SK-MEL-5 (cell line): ENCODE measurements at places on chromosomes 1 and 21.

DNA sequence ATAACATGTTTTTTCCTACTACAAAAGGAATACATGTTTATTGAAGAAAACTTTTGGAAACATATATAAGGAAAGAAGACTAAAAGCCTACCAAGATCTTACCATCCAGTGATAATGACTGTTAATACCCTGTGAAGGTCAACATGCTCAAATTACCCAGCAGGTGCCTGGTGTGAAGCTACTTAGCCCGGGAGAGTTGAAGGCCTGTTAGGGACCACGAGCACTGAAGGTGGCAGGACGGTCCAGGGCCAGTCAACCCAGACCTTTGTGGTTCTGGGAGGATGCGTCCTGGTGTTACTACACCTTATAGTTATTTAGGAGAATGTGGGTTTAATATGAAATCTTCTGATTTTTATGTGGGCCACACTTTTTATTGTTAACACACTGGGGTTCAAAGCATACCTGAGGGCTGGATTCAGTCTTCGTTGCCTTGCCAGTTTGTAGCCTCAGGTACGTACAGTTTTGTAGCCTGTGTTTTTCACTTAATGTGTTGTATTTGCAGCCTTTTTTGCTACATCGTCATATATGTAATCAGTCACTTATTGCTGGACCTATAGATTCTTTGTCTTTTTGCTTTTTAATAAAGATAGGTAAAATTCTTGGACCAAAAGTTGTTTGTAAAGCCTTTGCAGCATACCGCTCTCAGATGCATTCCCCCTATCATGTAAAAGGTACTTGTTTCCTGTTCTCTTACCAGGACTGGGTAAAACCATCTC is 9.8 kb downstream of the ITSN1 start:
- DNase-seq, result no peak

GRCh38 chr1:225921734-225922709 is 2.0 kb downstream of the PYCR2 start:
- no peak for DNase-seq

GRCh38 chr1:93617670-93618499 is 63.8 kb downstream of the BCAR3 start:
- peak; percentile 79 for DNase-seq

DNA sequence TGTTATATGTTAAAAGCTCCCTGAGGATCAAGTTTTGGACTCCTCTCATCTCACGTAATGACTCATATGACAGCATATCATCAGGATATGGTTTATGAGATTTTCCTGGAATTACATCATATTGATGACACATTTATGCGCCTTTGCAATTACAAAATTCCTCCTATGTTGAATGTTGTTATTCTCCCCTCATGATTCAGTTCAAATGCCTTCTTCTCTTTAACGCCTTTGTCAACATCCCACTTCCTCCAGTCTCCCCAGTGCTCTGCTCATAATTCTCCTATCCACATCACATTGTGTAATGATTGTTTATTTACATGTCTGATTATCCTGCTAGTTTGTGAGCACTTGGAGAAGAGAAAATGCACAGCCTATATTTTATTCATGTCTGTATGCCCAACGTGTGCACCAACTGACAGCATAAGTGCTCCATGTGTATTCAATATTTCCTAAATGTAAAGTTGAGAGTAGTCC is 80.9 kb upstream of the BACH1 start:
- DNase-seq, result peak; percentile 64

- DNase-seq, result peak; percentile 60
Measured at GRCh38 chr1:54791880-54792522, 9.1 kb downstream of the TTC22 start.

DNA sequence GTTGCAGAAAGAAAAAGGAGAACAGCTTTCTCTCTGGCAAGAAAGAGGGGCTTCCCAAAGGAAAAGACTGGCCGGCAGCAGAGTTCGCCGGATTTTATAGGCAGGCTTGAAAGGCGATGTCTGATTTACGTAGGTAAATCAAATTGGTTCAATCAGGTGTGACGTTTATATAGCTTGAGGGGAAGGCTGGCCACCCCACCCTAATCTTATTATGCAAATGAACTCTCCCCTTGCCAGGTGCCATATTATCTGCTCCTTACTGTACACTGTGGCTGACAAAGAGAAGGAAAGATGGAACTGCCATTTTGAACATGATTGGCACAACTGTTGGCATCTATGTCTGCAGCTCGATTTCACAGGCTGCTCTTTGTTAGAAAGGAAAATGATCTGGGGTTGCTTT is 16.8 kb upstream of the INTS3 start:
- no peak for DNase-seq

DNA sequence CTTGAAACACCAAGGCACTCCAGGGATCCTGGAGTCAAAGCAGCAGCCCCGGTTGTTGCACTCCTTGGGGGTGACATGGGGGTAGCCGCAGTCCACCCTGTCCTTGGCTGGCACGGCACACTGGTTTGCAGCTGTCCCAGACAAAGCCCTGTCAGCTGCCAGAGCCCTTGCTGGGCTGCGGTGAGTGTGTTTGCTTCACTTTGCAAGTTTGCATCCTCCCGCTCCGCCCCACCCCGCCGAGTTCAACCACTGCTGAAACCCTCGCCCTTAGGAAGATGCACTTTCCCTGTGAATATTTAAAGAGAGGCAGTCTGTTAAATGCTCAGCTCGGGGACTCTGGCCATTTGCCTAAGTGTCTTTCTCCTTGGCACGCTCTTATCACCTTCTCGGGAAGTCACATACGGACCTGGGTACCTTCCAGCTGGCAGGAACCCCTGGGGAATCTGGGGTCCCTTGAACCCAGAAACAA is 1.7 kb downstream of the TFF3 start:
- DNase-seq, result no peak

DNA sequence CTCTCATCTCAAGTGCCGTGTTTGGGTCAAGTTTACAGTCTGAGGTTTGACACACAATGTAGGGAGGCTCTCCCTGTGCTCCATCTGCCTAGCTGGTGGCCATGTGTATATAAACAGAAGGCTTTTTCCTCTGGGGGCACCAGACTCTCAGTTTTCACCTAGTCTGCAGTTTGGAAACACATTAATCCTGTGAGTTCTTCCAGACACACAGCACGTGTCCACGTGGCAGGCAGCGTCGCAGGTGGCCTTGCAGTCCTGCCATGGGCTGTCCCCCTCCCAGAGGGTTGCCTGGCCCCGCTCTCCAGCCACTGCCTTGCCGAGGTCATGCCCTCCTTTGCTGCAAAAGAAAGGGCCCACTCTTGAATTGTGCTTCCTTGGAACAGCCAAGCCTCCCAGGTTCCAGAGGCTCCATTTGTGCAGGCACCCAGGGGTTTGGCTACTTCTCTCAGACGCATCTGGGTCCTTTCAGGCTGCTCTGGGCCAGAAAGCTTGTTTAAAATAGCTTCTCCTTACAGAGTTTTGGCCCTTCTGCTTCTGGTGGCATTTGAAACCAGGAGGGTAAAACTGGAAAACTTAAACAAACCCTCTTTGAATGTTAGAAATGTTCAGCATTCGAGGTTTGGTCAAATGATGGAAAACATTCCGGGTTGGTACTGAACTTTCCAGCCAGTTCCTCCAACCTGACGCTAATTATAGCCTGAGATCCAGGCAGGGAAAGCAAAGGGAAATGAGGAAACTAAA is 4.4 kb upstream of the RUNX1 start:
- DNase-seq, result peak; percentile 22

GRCh38 chr1:28642056-28642846 is 616 bp downstream of the TAF12 start:
- no peak for DNase-seq

DNA sequence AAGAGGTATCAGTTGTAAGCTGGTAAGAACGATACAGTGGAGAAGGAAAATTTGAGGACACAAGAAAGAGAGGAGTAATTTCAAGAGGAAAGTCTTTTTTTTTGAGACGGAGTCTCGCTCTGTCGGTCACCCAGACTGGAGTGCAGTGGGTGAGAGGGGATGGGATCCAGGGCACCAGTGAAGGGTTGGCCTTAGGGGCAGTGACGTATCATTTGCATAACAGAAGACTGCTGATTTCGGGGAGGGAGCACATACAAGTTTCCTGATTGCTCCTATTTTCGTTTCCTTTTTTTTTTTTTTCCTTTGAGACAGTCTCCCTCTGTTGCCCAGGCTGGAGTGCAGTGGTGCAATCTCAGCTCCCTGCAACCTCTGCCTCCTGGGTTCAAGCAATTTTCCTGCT is 4.2 kb downstream of the S100A13 start:
- no peak for DNase-seq

GRCh38 chr1:183783767-183784637 is 20.9 kb upstream of the RGL1 start:
- no peak for DNase-seq

GRCh38 chr1:189623336-189623735 is 854.3 kb downstream of the BRINP3 start:
- DNase-seq, result no peak

DNA sequence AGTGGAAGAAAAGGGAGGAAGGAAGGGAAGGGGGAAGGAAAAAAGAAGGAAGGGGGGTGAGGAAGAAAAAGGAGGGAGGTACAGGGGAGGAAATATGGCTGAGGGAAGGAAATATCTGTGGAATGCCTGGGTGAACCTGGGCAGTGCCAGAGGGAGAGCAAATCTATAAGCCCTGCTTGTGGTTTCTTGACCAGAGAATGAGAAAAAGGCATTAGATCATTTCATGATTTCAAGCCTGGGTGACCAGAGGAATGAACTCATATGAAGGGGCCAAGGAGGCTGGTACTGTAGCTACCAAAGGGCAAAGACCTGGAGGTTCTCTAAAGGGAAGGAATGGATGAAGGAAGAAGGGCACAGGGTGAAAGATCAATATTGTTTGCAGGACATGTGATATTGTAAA is 31.4 kb downstream of the GNG12 start:
- no peak for DNase-seq

DNA sequence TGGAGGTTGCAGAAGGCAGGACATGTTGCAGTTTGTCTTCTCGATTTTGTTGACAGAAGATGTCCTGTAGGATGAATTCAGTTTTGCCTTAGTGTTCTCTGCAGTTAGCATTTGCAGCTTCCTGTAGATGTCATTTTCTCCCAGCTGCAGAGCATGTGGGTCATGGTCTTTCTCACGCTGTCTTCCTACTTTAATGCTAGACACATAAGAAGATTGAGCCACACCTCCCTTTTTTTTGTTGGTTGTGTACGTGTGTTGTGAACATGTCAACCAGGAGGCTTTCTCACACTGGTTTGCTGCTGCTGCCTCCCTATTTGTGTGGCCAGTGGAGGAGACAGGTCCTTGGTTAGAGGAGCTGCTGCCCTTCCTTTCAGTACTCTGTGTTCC is 110.7 kb downstream of the VPS13D start:
- no peak for DNase-seq

DNA sequence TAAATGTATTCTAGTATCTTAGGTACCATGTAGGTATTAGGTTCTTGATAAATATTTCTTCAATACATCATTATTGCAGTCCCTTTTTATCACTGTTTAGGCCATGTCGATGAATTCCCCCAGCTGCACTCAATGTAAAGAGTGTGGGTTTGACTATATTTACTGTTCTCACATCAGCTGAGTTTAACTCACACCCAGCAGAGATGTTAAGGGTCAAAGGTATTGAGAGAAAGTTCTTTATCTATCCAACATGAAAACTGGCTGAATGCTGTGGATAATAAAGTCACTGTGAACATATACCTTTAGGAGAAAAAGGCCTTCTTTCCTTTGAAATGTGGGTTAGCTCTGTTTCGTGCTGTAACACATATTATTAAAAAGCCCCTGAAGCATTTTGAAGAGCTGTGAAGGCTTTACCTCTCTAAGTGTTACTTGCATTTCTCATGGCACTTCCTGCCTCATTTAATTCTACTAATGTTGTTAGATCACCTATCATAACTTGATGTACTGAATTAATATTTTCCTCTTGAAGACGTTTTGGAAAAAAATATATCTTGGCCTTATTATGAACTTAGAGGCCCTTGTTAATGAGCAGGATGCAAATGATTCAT is 19.1 kb upstream of the LYST start:
- DNase-seq, result no peak

GRCh38 chr1:21184276-21184675 is 7.6 kb upstream of the EIF4G3 start:
- no peak for DNase-seq

- no peak for DNase-seq
Measured at GRCh38 chr1:247646867-247647266, 32.7 kb downstream of the OR13G1 start.

DNA sequence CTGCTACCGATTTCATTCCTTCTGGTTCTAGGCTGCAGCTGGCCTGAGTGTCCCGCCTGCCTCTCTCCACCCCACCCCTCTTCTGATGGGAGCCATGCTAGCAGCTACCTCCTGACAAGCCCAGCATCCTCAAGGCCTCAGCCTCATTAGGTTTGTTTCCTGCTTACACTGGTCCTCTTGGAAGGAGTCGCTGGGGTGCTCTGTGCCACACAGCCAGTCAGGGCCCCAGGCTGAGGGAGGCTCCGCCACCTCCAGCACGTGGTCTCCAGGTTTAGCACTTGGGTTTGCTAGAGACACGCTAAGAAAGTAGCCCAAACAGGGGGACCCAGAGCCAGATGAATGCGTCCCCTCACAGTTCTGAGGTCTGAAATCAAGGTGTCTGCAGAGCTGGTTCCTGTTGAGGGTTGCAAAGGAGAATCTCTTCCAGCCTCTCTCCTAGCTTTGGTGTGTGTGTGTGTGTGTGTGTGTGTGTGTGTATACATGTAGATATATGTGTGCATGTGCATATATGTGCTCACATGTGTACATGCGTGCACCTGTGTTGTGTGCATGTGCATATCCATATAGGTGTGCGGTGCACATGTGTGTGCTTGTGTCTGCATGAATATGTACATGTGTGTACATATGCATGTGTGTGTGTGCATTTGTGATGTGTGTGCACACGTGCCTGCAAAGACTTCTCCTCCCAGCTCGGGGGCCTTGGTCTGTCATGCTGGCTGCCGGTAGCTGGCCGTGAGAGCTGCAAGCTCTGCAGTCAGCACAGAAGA is 301.1 kb upstream of the AJAP1 start:
- DNase-seq, result no peak

DNA sequence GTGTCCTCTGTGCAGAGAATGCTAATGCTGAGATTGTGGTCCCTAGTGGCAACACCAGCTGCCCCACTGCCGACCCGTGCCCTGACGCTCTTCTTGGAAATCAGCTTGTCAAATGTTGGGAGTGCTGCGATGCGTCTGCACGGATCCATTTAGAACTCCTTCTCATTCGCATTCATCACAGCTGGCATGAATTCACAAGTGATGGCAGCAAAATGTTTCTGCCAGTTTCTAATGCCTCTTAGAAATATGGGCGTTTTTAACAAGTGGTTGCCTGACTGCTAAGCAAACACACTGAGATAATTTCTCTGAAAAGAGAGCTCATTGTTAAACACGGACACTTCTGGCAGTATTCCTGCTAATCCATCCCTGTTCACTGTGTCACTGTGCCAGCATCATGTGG is 131.9 kb upstream of the KCNJ6 start:
- no peak for DNase-seq
